ENCODE measurements at places on chromosomes 1 and 21. TPM values are rescaled to one million over a fixed set of nuclear protein-coding genes. Genes with fewer than 3 reads are reported as not detected.

DNA sequence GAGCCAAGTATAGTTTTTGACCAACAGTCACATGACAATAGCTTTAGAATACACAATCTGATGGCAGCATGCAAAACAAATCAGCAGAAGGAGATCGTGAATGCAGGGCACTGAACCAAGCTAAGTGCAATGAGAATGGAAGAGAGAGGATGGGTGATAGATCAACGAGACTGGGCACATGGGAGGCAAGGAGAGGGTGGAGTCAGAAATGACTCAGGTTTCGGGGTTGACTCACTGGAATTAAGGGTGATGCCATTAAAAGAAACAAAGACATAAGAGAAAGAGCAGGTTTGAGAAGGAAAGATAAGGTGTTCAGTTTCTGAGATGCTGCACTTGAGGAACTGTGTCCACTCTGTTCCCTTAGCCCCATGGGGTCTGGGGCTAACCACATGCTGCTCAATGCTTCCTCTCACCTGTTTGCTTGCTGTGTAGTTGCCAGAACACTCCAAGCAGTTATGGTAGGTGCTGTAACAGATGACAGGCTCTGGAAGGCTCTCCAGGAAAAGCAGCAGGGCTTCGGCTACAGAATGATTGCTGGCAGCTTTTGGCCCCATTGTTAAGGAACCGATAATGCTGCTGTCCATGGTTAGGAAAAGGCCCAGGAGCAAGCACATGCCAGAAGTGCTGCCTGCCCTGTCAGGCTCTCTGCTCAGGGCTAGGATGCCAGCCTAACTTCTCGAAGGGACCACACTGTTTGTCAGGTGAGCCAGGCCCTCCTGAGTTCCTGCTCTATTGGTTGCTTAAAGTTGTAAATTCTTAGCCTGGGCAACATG, 6.1 kb upstream of the MTF1 start:
- DNase-seq: no peak

CNR2 gene
- 0.12 TPM for total RNA-seq

DNA sequence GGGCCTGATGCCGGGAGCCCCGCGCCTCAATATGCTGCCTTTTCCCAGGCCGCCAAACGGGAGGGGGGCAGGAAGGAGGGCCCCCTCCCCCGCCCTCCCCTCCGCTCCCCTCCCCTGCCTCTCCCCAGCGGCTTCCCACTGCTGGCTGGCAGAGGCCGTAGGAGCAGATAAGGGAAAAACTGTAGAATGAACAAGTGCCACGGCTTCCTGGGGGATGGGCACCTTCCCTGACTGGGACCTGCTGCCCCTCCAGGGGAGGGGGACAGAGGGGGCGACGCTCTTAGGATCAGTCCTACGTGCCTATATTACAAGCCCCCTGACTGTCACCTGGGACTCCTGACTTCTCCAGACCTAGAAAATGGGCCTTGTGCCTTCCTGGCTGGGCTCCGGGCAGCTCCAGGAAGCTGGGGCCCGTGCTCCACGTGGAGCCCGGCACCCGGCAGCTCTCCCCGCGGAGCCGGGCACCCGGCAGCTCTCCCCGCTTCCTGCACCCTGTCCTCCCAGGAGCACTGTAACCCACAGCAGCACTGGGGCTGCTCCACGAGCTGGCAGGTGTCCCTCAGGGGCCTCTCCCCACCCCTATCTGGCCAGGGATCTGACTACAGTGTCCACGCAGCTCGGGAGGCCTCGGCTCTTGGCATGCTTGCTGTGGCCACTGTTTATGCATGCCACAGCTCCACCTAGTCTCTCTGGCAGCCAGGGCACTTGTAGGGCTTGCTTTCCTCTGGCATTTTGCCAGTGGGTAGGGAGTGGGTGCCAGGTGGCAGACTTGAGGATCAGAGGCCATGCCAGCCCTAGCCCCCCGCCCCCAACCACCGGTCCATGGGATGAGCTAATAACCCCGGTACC, 674 bp upstream of the HES5 start:
- DNase-seq: peak; percentile 65

GRCh38 chr1:210241121-210241520, 8.5 kb downstream of the SERTAD4 start:
- DNase-seq: no peak

GRCh38 chr21:36639769-36640168, 59.1 kb upstream of the SIM2 start:
- DNase-seq: no peak

- no peak for DNase-seq
Observed at GRCh38 chr1:99745684-99746083, 20.8 kb downstream of the FRRS1 start.

All from colonic mucosa (tissue), 4 donors.